ENCODE measurements at places on chromosomes 1 and 21.

- DNase-seq, result no peak
Observed at GRCh38 chr1:170068923-170069322, 5.6 kb downstream of the KIFAP3 start.

DNA sequence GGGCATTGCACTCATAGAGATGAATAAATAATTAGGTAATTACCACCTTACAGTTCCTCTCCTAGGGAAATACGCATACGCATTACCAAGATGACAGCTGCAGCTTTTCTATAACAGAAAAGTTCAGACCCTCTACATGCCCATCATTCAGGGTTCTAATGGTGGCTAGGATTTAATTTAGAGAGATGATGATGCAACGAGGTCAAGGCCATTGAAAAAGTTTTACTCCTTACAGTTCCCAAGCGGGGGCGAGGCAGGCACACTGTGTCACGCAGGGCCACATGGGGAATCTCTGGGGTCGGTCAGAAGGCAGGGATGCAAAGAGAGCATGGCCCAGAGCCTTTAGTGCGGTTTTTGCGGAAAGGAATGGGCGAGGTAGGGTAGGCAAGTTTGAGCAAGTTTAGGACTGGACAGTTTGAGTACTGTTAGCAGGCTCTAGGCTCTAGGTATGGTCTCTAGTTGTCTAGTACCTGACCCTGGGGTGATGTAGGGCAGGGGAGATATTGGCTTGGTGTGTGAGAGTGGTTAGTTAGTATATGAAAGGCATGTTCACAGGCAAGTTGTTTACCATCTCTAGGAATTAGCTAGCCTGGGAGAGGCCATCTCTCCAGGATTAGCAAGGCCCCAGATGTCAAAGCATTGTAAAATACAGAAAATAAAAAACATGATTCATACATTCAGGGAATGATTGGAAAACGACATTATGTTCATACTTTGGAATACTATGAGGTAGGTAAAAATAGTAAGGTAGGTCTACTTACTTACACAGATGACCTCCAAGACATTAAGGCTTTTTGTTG, 29.6 kb upstream of the ID3 start:
- no peak for DNase-seq

- DNase-seq, result no peak
Observed at GRCh38 chr1:41485605-41486004, 1.1 kb upstream of the EDN2 start.

DNA sequence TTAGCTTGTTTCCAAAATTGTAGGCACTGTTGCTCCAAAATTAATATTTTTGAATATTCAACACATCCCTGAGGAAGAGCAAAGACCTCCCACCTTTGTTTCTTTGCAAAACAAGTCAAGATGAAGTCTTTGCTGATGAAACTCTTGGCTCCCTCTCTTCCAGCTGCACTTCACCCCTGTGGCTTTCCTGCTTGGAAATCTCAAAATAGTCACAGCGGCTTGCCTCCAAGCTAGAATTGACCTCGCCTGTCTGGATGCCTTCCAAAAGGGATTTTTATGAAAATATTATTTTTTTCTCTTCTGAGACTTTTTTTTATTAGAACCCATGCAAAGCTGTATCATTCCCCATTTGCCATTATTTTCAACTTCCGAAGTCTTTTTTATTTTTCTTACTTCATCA, 71.1 kb upstream of the MROH9 start:
- no peak for DNase-seq

GRCh38 chr1:2300851-2301606, 72.9 kb downstream of the SKI start:
- DNase-seq, result peak; percentile 73

GRCh38 chr1:89870998-89871397, 50.2 kb downstream of the LRRC8D start:
- DNase-seq, result no peak

Measured in stimulated activated CD4-positive, alpha-beta T cell treated with anti-CD3 and anti-CD28 coated beads, Interleukin-1b, Interleukin-23, amount 100 ng/mL, for 24 hours (primary cell).